ENCODE measurements at places on chromosomes 5 and 9.

GRCh38 chr5:133299021-133299420 lies 247.2 kb downstream of the HSPA4 start:
- DNase-seq, result no peak

DNA sequence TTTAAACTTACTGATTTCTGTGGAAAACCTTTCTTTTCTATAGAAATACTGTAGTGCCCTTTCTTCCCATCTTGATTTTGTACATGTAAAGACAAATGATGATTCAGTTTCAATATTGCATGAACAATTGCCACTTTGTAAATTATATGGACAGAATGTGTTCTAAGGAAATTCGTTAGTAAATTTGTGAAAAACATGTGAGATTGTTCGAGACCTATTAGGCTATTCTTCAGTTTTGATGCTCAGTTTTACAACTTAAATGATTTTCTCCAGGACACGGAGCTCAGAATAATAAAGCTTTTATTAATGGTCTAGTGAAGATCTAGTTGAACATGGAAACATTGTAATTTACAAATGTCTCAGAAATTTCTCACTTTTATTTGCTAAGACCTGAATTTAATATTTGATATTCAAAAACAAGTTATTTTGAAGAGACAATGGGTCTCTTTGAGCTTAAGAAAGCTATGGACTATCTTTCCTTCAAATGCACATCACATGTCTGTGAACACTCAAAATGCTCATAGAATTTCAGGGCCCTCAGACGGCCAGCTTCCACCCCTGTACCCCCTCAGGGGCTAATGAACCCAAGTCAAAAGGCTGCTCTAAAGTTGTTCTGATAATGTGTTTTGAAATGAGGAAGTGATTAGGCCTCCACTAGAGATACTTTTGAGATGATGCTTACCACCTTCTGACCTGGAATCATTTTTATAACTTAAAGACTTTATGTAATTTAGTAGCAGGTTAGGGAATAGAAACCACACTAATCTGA lies 54.1 kb upstream of the FSD1L start:
- DNase-seq, result no peak

DNA sequence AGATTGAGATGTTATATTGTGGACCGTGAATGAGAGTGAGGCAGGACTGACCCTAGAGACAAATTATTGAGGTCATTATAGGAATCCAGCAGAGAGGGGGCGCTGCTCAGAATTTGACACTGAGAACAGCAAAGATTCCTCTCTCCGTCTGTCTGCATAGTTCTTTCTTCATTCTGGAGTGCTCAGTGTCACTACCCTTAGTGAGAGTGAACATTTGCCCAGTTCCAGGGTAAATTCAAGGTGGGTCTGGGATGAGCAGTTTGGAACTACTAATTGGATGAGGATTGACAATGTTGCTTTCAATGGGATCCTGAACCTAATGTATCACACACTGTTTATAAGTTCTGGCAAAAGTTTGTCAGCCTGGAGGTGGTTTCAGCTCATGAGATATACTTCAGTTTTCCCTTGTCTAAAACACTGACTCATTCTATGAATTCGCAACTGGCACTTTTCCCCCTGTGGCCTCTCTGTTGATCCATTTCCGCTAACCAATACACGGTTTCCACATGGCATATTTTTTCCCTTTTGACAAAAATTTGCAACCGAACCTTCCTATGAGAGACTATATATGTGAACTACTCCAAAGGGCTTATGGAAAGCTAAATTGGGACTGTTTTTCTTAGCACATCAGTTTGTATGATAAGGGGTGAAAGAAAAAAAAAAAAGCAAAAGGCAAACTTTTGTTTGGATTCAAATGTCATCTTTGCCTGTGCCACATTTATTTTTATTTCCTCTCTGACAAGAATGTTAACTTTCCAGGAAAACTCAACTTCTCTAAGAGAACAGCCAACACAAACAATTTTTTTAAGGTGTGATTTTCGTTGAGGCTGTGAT lies 1240.7 kb upstream of the WWC1 start:
- no peak for DNase-seq

GRCh38 chr5:177546258-177546741 lies 8.1 kb downstream of the FAM193B start:
- no peak for DNase-seq

- DNase-seq, result no peak
These were observed 424.0 kb upstream of the RGMB start for GRCh38 chr5:98349251-98349989.

DNA sequence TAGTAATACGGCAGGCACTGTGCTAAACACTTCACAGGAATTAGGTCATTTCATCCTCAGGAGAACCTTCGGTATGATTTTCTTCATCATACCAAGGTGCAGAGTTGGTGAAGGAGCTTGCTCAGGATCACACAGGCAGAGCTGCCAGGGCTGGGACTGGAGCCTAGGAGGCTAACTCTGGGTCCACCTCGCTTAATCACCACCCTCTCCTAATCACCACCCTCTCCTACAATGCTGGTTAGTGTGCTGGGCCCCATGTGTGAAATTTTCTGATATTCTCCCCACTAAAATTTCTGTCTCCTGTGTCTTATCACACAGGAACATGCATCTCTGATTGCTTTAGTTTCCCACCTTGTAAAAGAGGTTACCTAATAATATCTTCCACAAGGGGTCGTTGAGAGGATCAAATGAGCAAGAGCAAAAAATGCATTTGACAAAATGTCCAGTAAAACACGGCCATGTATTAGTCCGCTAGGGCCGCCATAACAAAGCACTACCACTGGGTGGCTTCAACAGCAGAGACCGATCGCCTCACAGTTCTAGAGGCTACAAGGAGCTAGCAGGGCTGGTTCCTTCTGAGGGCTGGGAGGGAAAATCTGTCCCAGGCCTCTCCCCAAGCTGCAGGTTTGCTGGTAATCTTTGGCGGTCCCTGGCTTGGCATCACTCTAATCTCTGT lies 128.2 kb upstream of the NFIB start:
- DNase-seq, result no peak

DNA sequence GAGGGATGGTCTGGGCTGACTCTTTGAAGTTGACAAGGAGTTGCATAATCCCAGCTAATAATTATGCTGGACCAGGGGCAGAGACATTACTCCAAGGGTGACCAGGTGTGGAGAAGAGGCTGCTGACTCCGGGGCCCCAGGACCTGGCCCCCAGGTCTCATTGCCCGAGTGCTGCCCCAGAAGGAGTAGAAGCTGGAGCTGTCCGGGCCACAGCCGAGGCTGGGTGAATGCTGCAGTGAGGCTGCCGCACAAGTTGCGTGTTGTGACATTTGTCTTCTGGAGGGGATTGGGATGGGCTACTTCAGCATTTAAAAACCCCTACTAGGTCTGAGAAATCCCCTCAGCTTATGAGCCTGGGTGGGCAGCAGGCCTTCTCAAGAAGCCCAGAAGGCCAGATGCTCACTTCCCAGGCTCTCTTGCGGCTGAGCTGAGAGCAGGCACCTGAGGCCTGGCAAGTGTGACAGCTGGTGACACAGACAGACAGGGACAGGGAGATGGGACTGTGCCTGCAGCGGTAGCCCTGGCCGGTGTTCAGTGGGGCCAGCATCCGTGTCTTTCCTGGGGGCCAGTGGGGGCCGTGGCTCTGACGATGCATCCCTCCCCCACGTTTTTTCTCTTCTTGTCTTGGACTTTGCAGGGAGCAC lies 122.8 kb downstream of the KCNIP1 start:
- no peak for DNase-seq

- DNase-seq, result no peak
These were observed 9.5 kb downstream of the MTRR start for GRCh38 chr5:7878381-7878873.

- DNase-seq, result no peak
These were observed 244.0 kb downstream of the GABRB2 start for GRCh38 chr5:161302559-161302958.

GRCh38 chr9:36847781-36848673 lies 186.0 kb downstream of the PAX5 start:
- no peak for DNase-seq

GRCh38 chr5:11494340-11494739 lies 409.9 kb downstream of the CTNND2 start:
- DNase-seq, result no peak

GRCh38 chr5:32443145-32443540 lies 1.4 kb downstream of the ZFR start:
- DNase-seq, result no peak

GRCh38 chr5:37165761-37166160 lies 83.4 kb downstream of the CPLANE1 start:
- no peak for DNase-seq

DNA sequence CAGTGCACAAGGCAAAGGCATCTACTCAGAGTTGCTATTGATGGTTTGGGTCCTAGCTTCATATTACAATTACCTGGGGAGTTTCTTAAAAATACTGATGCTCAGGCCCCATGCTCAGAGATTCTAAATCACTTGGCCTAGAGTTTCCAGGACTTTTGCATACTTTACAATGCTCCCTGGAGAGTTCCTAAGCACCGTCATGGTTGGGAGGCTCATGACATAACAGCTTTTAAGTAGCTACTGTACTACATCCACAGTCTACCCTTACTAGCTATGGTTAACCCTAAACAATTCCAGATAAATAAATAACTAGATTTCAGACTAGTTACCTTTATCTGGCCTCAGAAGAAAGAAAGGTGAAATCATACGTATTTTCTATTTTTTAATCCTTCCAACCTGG lies 414.4 kb downstream of the PDE4D start:
- DNase-seq, result no peak

DNA sequence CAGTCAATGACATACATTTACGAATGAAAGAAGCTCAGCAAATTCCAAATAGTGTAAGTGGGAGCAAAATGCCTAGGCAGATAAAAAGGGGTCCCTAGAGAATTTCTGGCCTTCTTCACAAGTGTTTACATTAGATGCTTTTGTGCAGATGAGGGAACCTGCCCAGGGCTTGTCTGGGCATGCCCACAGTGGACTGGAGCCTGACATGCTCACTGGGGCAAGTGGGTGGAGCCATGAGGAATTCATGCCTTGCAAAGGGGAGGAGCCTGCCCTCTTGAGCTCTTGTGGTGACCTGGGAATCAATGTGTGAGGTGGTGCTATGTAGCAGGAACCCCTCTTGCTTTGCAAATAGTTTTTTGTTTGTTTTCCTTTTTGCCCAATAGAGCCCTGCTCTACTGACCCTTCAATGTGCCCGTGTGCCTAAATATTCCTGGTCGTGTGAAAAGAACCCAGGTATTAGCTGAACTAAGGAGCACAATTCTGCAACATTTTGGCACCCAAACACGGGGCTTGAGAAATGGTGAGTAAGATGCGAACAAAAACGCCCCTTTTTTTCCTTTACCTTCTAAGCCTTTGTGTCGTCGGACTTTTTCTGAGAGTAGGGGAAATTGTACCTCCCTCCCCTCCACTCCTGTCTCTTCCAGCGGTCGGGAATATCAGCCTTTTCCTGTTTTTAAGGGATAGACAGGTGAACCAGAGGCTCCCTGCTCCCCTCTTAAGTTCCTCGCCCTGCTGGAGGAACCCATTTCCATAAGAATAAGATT lies 433.8 kb upstream of the CDH9 start:
- no peak for DNase-seq

GRCh38 chr5:107461770-107462169 lies 209.0 kb downstream of the EFNA5 start:
- DNase-seq, result no peak

DNA sequence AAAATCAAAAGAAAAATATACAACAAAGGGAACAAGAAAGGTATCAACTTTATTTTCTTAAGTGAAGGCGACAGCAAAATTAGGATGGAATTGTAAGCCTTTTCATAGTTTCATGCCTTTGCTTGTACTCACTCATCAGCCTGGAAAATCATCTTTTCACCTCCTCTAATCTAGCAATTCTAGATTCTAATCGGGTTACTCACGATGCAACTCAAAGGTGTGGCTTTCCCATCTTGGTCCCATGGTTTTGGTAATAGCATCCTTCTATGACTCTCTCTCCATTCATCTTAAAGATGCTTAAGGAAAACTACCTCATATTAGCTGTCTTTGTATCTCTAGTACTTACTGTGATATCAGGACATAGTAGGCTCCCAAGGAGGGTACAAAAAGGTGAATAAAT lies 30.5 kb downstream of the DNAH5 start:
- no peak for DNase-seq

DNA sequence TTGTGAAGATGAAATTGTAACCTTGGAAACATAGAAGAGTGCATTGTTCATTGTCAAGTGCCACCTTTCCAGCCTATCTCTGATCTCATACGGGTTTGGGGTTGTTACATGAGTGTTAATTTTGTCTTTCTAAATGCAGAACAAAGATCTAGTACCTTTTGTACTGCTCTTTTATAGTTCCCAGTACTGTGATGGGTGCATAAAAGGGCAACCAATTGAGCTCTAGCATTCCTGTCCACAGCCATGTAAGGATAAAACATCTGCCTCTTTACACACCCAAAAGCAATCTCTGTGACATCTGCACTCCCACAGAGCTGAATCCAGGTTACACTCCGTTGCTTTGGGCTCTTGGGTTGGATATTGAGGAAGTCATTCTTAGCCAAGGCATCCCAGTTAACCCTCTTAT lies 255.2 kb downstream of the SGCD start:
- DNase-seq, result no peak

GRCh38 chr5:139178589-139178917 lies 19.6 kb downstream of the SIL1 start:
- no peak for DNase-seq

- DNase-seq, result no peak
These were observed 187.6 kb upstream of the EFNA5 start for GRCh38 chr5:107858324-107858723.

DNA sequence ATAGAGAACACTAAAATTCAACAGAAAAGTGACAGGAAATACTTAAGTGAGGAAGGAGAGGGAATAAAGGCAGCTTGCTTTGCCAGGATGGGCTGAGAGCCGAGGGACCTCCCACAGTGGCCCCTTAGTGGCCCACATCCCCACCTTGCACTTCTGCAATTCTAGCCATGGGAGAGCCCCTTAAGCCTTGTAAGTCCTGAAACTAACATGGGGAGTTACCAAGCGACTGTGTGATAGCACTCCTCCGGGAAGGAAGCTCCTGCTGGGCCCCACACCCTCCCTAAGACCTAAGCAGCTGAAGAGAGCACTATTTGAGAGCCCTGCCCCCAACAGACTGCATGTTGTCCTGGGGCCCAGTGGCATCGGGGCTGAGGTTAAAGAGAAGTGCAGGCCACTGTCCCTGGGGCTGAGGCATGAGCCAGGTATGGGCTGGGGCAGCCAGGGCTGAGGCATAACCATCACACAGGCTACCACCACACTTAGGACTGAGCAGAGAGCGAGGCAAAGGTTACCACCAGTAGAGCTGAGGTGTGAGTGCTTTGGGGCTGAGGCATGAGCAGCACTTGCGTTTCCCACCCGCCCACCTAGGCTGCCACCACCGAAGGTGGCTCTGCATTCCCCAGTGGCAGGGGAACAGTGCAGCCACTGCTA lies 301.8 kb upstream of the TRPC7 start:
- DNase-seq, result no peak

- no peak for DNase-seq
These were observed 3.4 kb downstream of the VCAN start for GRCh38 chr5:83474991-83475390.

- DNase-seq, result no peak
These were observed 188.3 kb downstream of the GADD45G start for GRCh38 chr9:89793124-89793495.

DNA sequence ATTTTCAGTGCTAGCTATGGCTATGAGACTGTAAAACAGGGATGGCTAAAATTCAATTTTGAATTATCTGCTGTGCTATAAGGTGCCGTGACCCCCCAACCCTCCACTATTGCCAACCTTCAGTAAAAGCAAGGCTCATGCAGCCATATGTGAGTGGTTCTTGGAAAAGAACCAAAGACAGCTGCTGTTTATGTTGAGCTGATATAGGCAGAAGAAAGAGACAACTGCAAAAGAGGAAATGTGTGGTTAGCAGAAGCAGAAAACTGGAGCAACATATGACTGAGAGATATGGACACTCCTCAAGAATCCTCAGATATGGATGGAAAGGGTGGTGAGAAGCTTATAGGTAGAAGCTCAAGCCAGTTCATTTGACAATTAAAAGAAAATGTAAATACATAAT lies 200.3 kb downstream of the TLE1 start:
- no peak for DNase-seq
